ENCODE measurements at places on chromosomes 6 and 20.

GRCh38 chr6:106177786-106178185 lies 91.7 kb downstream of the PRDM1 start:
- H3K27me3 ChIP-seq, result no peaks in the 10 kb centered on the region
- DNase-seq, result no peak
- no peak overlapping the region for H3K27ac ChIP-seq
- H3K4me1 ChIP-seq, result no peaks in the 10 kb centered on the region
- no peak overlapping the region for H3K4me3 ChIP-seq
- no peaks in the 10 kb centered on the region for H3K36me3 ChIP-seq

DNA sequence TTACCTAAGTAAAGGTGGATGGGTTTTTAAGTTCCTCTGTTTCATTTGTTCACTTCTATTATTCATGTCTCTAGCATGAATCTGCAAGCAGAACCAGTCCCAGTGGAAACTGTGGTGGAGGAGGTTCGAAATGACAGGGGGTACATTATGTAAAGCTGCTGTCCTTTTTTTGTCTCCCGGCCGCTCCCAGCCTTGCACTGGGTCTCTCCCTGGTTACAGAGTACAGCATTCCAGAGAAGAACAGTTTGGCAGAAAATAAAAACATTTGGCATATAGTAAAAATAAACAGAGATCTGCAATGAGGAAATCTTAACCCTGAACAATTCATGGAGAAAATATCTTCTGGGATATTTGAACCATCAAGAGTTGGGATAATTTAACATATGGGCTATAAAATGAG lies 34.6 kb upstream of the TAGAP start:
- no peak overlapping the region for H3K4me3 ChIP-seq
- no peaks in the 10 kb centered on the region for H3K27me3 ChIP-seq
- no peak overlapping the region for H3K27ac ChIP-seq
- peaks cover 3% of the 10 kb centered on the region for H3K4me1 ChIP-seq

DNA sequence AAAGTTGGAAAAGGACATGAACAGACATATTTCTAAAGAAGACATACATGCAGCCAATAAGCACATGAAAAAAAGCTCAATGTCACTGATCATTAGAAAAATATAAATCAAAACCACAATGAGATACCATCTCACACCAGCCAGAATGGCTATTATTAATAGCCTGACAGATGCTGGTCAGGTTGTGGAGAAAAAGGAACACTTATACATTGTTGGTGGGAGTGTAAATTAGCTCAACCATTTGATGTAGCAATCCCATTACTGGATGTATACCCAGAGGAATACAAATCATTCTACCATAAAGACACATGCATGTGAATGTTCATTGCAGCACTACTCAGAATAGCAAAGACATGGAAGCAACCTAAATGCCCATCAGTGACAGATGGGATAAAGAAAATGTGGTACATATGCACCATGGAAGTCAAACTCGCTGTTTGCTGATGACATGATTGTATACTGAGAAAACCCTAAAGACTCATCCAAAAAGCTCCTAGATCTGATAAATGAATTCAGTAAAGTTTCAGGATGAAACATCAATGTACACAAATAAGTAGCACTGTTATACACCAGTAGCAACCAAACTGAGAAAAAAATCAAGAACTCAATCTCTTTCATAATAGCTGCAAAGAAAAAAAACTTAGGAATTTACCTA lies 196.8 kb downstream of the ADGB start:
- no peak for DNase-seq
- no peaks in the 10 kb centered on the region for H3K27me3 ChIP-seq
- H3K27ac ChIP-seq, result no peak overlapping the region
- no peaks in the 10 kb centered on the region for H3K36me3 ChIP-seq
- no peaks in the 10 kb centered on the region for H3K4me1 ChIP-seq

- H3K27me3 ChIP-seq, result peaks cover 4% of the 10 kb centered on the region
- H3K4me1 ChIP-seq, result no peaks in the 10 kb centered on the region
- H3K36me3 ChIP-seq, result no peaks in the 10 kb centered on the region
- no peak overlapping the region for H3K27ac ChIP-seq
Measured at GRCh38 chr20:41927189-41927588, 309.0 kb upstream of the CHD6 start.

- no peaks in the 10 kb centered on the region for H3K27me3 ChIP-seq
- no peaks in the 10 kb centered on the region for H3K36me3 ChIP-seq
- no peaks in the 10 kb centered on the region for H3K4me1 ChIP-seq
- no peak overlapping the region for H3K4me3 ChIP-seq
Measured at GRCh38 chr6:40900791-40901190, 138.2 kb downstream of the UNC5CL start.

- DNase-seq, result no peak
- no peaks in the 10 kb centered on the region for H3K27me3 ChIP-seq
Measured at GRCh38 chr6:155260686-155261085, 3.1 kb upstream of the CLDN20 start.

DNA sequence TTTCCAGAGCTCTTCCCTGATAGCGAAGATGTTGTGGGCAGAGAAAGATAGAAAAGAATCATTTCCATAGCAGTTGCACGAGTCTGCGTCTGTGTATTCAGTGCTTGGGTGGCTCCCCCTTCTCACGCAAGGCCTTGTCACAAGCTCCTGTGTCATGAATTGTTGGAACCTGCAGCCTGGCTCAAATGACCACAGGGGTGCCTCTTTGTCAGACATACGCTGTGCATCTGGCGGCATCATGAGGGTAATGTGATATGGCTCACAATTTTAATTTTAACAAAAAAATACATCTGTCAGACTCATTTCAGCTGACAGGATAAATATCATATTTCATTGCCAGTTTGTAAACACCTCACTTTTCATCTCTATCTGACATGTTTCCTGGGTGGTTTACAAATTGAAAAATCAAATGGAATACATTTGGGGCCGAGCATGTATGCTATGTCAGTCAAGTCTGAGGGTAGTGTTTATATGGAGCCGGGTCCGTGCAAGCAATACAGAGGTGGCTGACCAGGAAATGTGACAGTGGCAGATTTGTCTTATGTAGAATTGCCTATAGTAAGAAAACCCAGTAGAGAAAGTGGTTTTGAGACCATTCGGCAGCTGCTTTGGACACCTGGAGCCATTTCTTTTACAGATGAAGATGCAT lies 90.9 kb downstream of the CAP2 start:
- no peak overlapping the region for H3K27ac ChIP-seq
- H3K4me3 ChIP-seq, result no peak overlapping the region
- no peak for DNase-seq
- no peaks in the 10 kb centered on the region for H3K4me1 ChIP-seq
- no peaks in the 10 kb centered on the region for H3K36me3 ChIP-seq
- no peaks in the 10 kb centered on the region for H3K27me3 ChIP-seq

All from lower lobe of right lung (tissue), 2 donors.